ENCODE measurements at places on chromosomes 3 and 15.

GRCh38 chr3:150535204-150535603 lies 11.1 kb downstream of the SERP1 start:
- DNase-seq, result no peak

DNA sequence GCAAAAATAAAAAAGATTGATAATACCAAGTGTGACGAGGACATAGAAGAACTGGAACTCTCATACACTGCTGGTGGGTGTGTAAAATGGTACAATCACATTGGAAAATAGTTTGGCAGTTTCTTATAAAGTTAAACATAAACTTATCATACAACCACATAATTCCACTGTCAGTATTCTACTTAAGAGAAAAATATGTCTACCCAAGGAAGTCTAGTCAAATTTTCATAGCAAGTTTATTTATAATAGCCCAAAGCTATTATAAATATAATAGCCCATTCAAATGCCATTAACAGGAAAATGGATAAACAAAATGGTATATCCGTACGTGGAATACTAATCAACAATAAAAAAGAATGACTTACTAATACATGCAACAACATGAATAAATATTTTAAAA lies 40.6 kb upstream of the BCL2A1 start:
- DNase-seq, result no peak

GRCh38 chr3:136209921-136210320 lies 13.8 kb upstream of the MSL2 start:
- no peak for DNase-seq

GRCh38 chr15:94293411-94294402 lies 62.3 kb downstream of the MCTP2 start:
- no peak for DNase-seq

GRCh38 chr15:60614028-60614427 lies 135.1 kb upstream of the ICE2 start:
- DNase-seq, result no peak

GRCh38 chr3:15726043-15726442 lies 71.7 kb downstream of the ANKRD28 start:
- DNase-seq, result no peak

- DNase-seq, result no peak
Measured at GRCh38 chr3:3087279-3087678, 22.9 kb downstream of the IL5RA start.

DNA sequence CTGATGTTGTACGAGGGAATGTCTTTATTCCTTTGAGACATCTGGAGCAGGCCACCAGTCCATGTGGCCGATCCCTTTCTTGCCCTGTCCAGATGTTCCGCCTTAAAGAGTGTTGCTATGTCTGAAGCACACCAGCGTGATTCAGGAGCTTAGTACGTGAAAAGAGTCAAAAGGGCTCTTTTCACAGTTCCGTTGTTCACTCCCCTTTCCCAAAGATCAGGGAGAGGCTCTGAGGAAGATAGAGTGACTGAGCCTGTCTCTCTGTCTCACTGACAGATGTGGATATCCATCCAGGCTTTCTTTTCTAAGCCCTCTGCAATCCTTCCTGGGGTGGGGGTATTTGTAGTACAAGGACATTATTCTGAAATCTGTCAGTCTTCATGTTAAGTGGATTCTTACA lies 262.5 kb upstream of the LRTM1 start:
- no peak for DNase-seq

- no peak for DNase-seq
Measured at GRCh38 chr3:24493746-24494617, 668 bp downstream of the THRB start.

GRCh38 chr3:128321418-128321817 lies 145.3 kb downstream of the DNAJB8 start:
- DNase-seq, result no peak

DNA sequence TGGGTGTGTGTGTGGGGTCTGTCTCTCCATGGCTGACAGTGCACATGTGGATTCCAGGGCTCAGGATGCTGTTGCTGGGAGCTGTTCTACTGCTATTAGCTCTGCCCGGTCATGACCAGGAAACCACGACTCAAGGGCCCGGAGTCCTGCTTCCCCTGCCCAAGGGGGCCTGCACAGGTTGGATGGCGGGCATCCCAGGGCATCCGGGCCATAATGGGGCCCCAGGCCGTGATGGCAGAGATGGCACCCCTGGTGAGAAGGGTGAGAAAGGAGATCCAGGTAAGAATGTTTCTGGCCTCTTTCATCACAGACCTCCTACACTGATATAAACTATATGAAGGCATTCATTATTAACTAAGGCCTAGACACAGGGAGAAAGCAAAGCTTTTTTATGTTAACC lies 10.5 kb downstream of the ADIPOQ start:
- DNase-seq, result no peak

Data from esophagus squamous epithelium (tissue), 5 donors.